Fibroblast of skin of left biceps (primary cell): ENCODE measurements at places on chromosomes 12 and 14.

- DNase-seq, result no peak
Measured at GRCh38 chr12:85422762-85423161, 142.7 kb downstream of the ALX1 start.

GRCh38 chr12:120775862-120776552 is 50.4 kb downstream of the ACADS start:
- no peak for DNase-seq

DNA sequence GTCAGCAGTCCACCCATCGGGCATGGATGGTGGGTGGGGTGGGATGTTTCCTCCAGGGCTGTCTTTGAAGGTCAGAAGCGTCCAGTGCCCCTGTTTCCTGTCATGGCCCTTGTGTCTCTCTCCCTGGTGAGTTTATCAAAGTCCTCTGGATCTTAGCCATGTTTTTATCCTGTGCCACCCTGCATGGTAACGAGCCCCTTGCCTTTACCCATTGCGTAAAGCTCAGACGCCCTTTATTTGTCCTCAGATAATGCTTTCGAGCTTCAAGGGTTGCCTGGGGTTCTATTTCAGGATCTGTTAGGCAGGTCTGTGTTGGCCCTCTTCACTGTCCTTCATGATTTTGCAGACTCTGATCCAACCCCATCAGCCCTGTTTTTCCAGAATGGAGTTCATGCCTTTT is 172.9 kb downstream of the TSPAN9 start:
- no peak for DNase-seq

DNA sequence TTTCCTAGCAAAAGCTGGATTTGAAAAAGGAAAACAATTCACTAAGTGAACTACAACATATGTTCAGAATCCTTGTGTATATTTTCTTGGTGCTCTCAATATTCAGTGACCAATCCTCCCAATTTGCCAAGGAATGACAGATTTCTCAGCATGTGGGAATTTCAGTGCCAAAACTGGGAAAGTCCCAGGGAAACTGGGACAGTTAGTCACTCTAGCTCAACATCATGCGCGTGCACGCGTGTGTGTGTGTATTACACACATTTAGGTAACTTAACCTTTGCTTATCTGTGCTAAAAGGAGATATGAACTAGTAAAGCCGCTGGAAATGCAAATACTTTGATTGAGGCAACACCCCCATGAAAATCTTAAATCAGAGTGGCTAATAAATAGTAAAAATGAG is 26.1 kb upstream of the SLC6A13 start:
- no peak for DNase-seq

GRCh38 chr12:52687497-52688385 is 7.5 kb upstream of the KRT1 start:
- no peak for DNase-seq

GRCh38 chr12:99619389-99620158 is 28.0 kb upstream of the GARIN6 start:
- DNase-seq, result no peak

- no peak for DNase-seq
Measured at GRCh38 chr12:38056701-38057689, 259.6 kb upstream of the ALG10B start.
